ENCODE measurements at places on chromosomes 7 and 10.

GRCh38 chr10:101121654-101122031 lies 9.5 kb upstream of the TLX1 start:
- no peak for DNase-seq

GRCh38 chr10:110684800-110685446 lies 40.8 kb downstream of the RBM20 start:
- DNase-seq: no peak

DNA sequence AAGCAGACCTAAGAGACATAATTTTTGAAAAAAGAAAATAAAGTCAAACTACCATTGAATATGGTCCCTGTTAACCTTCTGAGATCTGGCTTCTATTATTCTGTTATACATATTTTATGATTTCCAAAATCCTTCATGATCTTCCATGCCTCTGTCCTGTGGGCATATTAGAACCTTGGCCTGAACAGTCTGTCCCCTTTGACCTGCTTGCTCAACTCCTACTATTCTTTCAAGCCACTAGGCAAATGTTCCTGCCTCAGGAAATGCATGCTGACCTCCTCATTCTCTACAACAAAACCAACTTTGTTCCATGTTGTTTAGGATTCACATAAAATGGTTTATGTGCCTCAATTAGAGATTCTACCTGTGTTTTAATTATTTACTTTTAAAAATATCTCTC lies 544.8 kb upstream of the LRRTM3 start:
- no peak for DNase-seq

- no peak for DNase-seq
Observed at GRCh38 chr10:89773081-89773480, 71.7 kb downstream of the KIF20B start.

GRCh38 chr10:10209167-10209566 lies 808.5 kb upstream of the CELF2 start:
- DNase-seq: no peak

DNA sequence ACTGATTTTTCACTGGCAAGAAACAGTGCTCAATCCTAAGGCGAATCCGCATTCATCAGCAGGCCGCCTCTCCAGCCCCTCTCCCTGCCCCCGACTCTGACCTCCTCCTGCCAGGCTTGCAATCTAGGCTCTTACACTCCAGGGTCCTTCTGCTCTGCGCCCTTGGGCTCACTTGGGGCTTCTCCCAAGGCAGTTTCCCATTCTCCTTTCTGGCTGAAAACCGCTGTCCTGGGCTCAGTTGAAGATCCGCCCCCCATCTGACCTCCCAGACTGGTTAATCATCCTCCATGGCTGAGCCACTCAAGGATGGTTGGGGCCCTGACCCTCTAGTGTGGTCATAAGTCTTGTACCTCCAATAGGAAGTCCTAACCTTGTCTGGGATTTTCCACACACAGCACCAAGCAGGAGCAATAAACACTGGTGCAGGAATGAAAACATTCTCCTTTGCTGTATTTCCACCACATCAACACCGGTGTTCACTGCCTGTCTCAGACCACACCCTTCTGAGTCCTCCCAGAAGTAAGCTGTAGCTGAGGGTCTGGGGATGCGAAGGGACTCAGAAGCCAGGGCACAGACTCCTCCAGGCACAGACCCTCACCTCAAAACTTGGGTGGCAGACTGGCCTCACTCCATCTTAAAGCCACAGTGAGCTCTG lies 42.4 kb downstream of the TNS3 start:
- no peak for DNase-seq

GRCh38 chr7:134514663-134515062 lies 12.7 kb upstream of the AKR1B10 start:
- peak; percentile 57 for DNase-seq

- no peak for DNase-seq
Observed at GRCh38 chr7:128217030-128217805, 23.9 kb upstream of the LEP start.

GRCh38 chr7:5404421-5404826 lies 19.2 kb downstream of the TNRC18 start:
- DNase-seq: no peak

- no peak for DNase-seq
Observed at GRCh38 chr10:5887641-5888040, 2.1 kb downstream of the ANKRD16 start.

DNA sequence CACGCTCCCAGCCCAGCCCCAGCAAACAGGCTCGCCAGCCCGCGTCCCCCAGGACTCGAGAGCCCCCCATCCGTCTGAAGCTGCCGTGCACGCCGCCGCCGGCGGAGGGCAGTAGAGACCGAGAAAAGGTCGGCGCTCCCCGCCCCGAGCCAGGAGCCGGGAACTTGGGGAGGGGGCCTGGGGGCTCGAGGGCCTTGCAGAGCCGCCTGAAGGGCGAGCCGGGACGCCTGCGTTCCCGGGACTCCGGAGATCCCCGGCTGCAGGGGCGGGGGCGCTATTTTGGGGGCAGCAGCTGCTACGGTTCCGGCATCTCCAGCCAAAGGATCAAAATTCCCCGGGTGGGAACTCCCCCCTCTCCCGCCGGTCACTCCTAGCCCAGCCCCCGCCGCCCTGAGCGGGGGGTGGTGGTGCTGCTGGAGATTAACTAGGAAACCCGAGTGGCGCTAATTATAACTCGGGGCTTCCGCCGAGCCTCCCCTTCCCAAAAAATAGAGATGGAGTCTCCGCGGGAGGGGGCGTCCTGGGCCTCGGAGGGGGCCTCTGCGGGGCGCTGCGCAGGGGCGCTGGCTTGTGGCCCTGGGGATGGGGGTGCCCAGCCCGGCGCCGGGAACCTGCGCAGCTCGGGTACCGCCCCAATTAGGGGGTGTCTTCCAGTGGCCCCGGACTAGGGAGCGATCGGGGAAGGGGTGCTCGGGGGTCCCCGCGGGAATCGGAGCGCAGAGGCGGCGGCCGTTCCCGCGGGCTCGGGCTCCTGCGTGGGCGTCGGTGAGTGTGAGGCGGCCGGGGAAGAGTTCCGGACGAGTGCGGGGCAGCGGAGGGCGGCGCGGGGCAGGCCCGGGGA lies 608 bp downstream of the ACHE start:
- DNase-seq: peak; percentile 28

DNA sequence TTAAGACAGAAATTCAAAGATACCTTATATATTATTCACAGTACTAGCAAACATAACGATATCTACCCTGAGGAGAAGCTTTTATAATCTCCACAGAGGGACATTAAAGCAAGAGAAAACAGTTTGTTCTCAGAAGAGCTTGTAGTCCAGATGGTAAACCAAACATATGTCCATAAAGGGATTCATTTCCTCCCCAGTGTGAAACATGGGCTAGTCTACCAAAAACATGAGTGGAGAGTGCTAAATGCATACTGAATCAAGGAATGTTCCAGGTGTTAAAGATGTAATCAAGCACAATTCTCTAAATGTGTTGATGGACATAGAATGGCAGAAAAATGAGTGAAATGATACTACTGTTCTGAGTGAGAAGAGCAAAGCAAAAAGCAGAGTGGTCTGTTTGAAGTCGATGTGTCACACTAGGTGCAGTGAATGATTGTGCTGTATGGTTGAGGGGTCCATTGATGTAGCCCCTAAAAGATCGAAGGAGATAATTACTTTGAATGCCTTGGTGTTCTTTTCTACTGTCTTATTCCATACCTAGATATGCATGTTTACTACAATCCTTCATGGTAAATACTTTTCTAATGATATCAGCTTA lies 25.3 kb downstream of the BCAP29 start:
- no peak for DNase-seq

- DNase-seq: no peak
Observed at GRCh38 chr10:24494777-24495176, 228.9 kb downstream of the ARHGAP21 start.

- no peak for DNase-seq
Observed at GRCh38 chr7:96218664-96219243, 103.1 kb downstream of the SLC25A13 start.

DNA sequence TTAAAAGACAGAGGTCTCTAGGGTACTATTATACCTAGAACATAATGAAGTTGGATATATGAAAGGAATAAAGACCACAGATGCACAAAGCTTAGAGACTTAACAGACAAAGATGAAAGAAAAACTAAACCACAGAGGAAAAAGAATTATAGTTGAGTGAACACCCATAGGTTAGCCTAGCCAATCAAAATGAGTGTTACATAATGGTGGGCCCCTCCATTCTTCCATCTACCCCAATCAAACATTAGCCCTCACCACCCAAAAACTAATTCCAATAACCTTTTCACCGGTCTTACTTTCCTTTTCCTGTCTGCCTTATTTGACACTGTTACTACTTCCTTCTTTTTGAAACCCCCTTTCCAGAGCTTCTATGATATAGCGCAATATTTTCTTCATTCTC lies 130.1 kb downstream of the ELMO1 start:
- DNase-seq: no peak

DNA sequence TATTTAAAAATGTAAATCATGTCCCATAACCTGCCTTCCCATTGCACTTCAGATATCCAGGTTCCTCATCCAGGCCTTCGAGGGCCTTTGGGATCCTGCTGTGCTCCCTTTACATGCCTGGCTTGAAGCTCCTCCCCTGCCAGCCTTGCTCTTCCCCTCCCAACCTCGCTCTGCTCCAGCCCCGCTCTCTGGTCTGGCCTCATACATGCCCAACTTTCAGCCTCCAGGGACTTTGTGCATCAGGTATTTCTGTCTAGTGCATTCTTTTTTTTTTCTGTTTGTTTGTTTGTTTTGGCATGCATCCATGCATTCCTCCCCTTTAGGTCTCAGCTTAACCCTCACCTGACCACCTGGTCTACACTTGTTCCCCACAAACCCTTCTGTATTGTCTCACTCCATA lies 160.3 kb downstream of the SNX10 start:
- DNase-seq: peak; percentile 74

Measured in NCI-H1105 treated with DMSO at 0.1 percent for 48 hours (cell line).